Progenitor cell of endocrine pancreas (in vitro differentiated cells): ENCODE measurements at places on chromosomes 5 and 9.
A peak's percentile ranks its signal among the peaks of the same experiment; 100 is the strongest.

DNA sequence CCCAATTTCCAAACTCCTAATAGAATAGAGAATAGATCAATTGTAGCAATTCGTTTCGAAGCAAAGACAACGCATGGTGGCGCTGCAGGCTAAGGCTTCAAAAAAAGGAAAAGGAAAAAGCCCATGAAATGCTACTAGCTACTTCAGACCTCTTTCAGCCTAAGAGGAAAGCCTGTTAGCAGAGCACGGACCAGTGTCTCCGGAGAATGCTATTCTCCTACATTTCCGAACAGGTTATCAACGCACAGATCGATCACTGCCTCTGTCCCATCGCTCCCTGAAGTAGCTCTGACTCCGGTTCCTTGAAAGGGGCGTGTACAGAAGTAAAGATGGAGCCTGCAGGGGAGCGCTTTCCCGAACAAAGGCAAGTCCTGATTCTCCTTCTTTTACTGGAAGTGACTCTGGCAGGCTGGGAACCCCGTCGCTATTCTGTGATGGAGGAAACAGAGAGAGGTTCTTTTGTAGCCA, at the start of gene PCDHB15:
TSS of gene PCDHB15 (plus strand) at position 146 of the 468 bp plus-strand sequence. CDS start at position 330, 184 bp downstream.
- DNase-seq: no peak
- H3K36me3 ChIP-seq: peaks cover 58% of the 10 kb centered on the region
- H3K27ac ChIP-seq: peak within 1 kb of the TSS; percentile 79
- no peaks in the 10 kb centered on the region for H3K27me3 ChIP-seq
- peak within 1 kb of the TSS; percentile 66 for H3K4me3 ChIP-seq

GRCh38 chr5:35884773-35885172, 28.1 kb downstream of the IL7R start:
- H3K36me3 ChIP-seq: no peaks in the 10 kb centered on the region
- H3K27me3 ChIP-seq: no peaks in the 10 kb centered on the region
- H3K4me1 ChIP-seq: no peaks in the 10 kb centered on the region
- no peak overlapping the region for H3K27ac ChIP-seq
- no peak for DNase-seq

DNA sequence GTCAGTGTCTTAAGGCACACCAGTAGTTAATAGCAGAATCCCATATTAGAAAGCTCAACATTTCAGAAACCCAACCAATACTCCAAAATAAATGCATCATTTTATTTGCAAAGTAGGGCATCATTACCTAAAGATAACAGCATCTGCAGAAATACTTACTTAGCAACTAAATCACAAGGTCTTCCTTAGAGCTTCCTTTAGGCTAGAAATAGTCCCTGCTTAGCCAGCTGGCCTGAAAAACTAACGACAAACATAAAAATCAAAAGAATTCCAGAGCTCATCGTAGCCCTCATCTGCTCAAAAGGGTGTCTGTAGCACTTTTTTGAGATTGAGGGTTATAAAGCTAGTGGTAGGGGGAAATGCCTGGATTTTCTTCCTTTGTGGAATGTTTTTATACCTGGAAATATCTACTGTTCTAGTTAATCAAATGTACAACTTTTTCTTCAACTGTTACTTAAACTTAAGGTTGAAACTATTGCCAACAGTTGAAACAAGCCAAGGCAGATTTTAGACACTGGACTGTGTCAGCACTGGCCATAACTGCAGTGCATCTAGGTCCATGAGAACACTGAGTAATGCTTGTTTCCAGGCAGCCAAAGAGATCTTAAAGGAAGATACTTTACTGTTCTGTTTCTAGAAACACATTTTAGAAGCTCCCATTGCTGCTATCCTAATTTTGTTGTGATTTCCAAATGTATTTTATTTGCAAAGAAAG, 129.4 kb upstream of the RASA1 start:
- DNase-seq: no peak
- no peaks in the 10 kb centered on the region for H3K27me3 ChIP-seq
- H3K4me1 ChIP-seq: peaks cover 10% of the 10 kb centered on the region
- no peak overlapping the region for H3K27ac ChIP-seq

- no peak overlapping the region for H3K27ac ChIP-seq
- peaks cover 11% of the 10 kb centered on the region for H3K27me3 ChIP-seq
- H3K36me3 ChIP-seq: no peaks in the 10 kb centered on the region
- no peak overlapping the region for H3K4me3 ChIP-seq
- DNase-seq: no peak
Observed at GRCh38 chr9:133545494-133546286, 11.2 kb downstream of the ADAMTSL2 start.

GRCh38 chr9:38312406-38312805, 80.1 kb upstream of the ALDH1B1 start:
- no peak overlapping the region for H3K27ac ChIP-seq
- no peak for DNase-seq
- H3K27me3 ChIP-seq: peaks cover 50% of the 10 kb centered on the region
- H3K36me3 ChIP-seq: no peaks in the 10 kb centered on the region
- no peaks in the 10 kb centered on the region for H3K4me1 ChIP-seq
- H3K4me3 ChIP-seq: no peak overlapping the region

DNA sequence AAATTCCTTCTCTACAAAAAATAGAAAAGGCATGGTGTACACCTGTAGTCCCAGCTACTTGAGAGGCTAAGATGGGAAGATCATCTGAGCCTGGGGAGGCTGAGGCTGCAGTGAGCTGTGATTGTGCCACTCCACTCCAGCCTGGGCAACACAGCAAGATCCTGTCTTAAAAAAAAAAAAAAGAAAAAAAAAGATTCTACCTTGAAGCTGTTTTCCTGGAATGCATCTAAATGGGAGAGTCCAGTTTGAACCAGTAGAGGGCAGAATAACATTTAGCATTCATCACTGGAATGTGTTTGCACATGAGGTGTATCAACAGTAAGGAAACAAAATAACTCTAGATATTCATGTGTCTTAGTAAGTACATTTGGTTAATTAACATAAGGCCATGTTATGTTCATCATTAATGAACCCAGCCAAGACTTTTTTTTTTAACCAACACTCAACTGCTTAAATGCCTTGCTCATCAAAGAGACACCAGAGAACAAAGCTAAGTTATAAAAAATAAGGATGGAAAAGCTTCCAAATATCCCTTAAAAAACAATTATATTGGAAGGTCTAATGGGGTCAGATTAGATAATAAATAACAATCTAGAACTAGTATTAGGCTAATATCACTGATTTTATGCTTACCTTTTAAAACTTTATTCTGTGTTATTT, 16.1 kb downstream of the IFNE start:
- H3K36me3 ChIP-seq: peaks cover 40% of the 10 kb centered on the region
- no peak overlapping the region for H3K27ac ChIP-seq
- H3K27me3 ChIP-seq: no peaks in the 10 kb centered on the region
- no peak overlapping the region for H3K4me3 ChIP-seq
- peaks cover 2% of the 10 kb centered on the region for H3K4me1 ChIP-seq

- H3K27me3 ChIP-seq: no peaks in the 10 kb centered on the region
- H3K27ac ChIP-seq: no peak overlapping the region
- no peak overlapping the region for H3K4me3 ChIP-seq
- DNase-seq: no peak
- H3K4me1 ChIP-seq: peaks cover 5% of the 10 kb centered on the region
Observed at GRCh38 chr5:43560128-43560527, 3.3 kb upstream of the PAIP1 start.

- peaks cover 6% of the 10 kb centered on the region for H3K36me3 ChIP-seq
- peaks cover 2% of the 10 kb centered on the region for H3K4me1 ChIP-seq
- H3K27ac ChIP-seq: no peak overlapping the region
- DNase-seq: no peak
- H3K27me3 ChIP-seq: no peaks in the 10 kb centered on the region
Observed at GRCh38 chr9:137452006-137452760, 7.0 kb downstream of the NSMF start.

- no peak overlapping the region for H3K4me3 ChIP-seq
- H3K27me3 ChIP-seq: no peaks in the 10 kb centered on the region
- no peak for DNase-seq
Observed at GRCh38 chr5:125467222-125467621, 720.8 kb upstream of the ZNF608 start.

GRCh38 chr5:77182367-77182766, 28.1 kb upstream of the PDE8B start:
- peaks cover 43% of the 10 kb centered on the region for H3K27me3 ChIP-seq
- DNase-seq: no peak
- H3K4me1 ChIP-seq: peaks cover 30% of the 10 kb centered on the region

DNA sequence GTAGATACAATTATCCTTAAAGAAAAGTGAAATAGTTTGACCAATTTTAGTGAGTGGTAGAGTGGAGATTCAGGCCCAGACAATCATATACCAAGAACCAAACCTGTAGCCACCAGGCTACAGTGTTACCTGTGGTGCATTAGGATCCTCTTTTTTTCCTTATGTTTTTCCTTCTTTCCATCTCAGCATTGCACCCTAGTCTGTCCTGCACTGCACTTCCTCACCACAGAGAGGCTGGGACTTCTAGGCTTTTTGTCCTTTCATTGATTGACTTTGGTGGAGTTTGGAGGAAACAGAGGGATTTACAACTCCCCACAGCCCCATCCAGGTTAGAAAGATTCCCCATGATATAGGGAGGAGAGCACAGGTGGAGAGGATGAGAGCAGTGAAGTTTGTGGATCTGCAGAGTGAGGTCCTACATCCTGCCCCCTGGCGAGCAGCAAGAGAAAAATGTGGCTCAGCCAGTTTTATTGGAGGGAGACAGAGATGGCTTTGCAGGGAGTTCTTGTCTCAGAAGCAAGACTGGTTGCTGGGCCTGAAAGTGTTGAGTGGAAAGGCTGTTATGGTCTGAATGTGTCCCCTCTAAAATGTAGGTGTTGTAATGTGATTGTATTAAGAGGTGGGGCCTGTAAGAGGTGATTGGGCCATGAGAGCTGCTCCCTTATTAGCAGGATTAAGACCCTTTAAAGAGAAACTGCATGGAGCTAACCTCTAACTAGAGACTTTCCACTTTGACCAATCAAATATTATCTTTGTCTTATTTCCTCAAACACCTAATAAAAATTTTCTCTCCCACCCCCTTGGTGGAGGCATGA, 36.2 kb downstream of the KIF4B start:
- H3K27ac ChIP-seq: no peak overlapping the region
- peaks cover 12% of the 10 kb centered on the region for H3K4me1 ChIP-seq
- no peak overlapping the region for H3K4me3 ChIP-seq
- DNase-seq: no peak
- no peaks in the 10 kb centered on the region for H3K36me3 ChIP-seq

DNA sequence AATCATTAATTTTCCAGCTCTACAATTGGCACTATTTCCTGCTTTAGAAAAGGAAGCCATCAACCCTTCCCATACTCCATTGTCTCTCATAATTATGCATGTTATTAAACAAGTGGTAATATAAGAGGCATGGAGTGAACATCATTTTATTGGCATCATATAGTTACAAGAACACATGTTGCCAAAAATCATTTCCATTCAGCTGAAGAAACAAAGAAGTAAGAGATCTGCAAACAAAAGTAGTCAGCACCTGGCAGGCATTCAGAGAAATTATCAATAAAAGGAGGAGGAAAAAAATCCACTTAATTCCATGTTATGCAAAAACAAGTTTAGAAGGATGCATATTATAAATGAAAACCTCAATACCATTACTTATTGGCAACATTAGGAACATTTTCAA, 1208.2 kb upstream of the C9orf72 start:
- peaks cover 6% of the 10 kb centered on the region for H3K4me1 ChIP-seq
- no peak overlapping the region for H3K27ac ChIP-seq
- DNase-seq: no peak
- no peaks in the 10 kb centered on the region for H3K36me3 ChIP-seq

DNA sequence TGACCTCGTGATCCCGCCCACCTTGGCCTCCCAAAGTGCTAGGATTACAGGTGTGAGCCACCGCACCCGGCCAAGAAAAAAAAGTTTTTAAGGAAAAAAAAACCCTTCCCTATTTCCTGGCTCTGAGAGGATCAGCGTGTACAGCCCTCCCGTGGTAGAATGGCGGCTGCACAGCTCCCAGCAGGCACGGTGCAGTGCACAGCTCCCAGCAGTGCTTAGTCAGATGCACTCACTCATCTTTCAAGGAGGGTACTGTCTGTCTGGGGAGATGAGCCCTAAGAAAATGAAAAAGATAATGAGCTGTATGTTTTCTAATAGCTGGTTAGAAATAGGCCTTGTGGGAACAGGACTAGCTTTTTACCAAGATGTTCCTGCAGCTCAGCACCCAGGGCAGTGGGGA, 36.7 kb upstream of the SLC2A8 start:
- no peak overlapping the region for H3K4me3 ChIP-seq
- H3K27ac ChIP-seq: no peak overlapping the region
- H3K36me3 ChIP-seq: no peaks in the 10 kb centered on the region
- DNase-seq: no peak
- no peaks in the 10 kb centered on the region for H3K27me3 ChIP-seq
- no peaks in the 10 kb centered on the region for H3K4me1 ChIP-seq

- no peak overlapping the region for H3K27ac ChIP-seq
- H3K36me3 ChIP-seq: peaks cover 9% of the 10 kb centered on the region
- H3K4me1 ChIP-seq: no peaks in the 10 kb centered on the region
Observed at GRCh38 chr9:91234523-91234922, 127.2 kb downstream of the AUH start.

GRCh38 chr5:52925001-52925400, 64.2 kb upstream of the ITGA2 start:
- peaks cover 1% of the 10 kb centered on the region for H3K36me3 ChIP-seq
- H3K27ac ChIP-seq: no peak overlapping the region
- no peak for DNase-seq
- H3K4me1 ChIP-seq: no peaks in the 10 kb centered on the region

- peaks cover 3% of the 10 kb centered on the region for H3K4me1 ChIP-seq
- no peak overlapping the region for H3K27ac ChIP-seq
- no peaks in the 10 kb centered on the region for H3K36me3 ChIP-seq
- no peak for DNase-seq
- no peak overlapping the region for H3K4me3 ChIP-seq
Observed at GRCh38 chr9:32884482-32884881, 101.1 kb downstream of the TMEM215 start.

DNA sequence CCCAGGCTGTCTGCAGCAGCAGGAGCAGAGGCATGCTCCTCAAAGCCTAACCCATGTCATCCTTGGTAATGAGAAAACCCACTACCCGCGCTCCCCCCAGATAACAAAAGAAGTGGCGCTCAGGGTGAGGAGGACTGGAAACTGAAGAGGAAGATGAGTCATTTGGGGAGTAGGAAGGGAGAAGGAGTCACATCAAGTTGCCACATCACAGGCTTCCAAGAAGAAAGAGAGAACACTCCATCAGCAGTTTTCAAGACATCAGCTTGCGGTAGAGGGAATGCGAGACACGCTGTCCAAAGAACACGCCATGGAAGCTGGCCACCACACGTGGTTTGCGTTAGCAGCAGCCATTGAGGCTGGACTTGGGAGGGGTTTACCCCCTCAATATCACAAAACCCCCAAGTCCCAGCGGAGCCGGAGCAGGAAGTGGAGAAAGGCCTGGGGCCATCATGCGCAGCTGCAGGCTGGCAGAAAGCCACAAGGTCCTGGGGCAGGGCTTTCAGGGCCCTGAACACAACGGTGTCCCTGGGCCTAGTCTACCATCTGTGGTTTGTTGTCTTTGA, 41.5 kb downstream of the SH3PXD2B start:
- peaks cover 6% of the 10 kb centered on the region for H3K4me1 ChIP-seq
- DNase-seq: no peak
- H3K27ac ChIP-seq: no peak overlapping the region
- no peak overlapping the region for H3K4me3 ChIP-seq

GRCh38 chr9:109743696-109744095, 36.3 kb upstream of the PALM2AKAP2 start:
- peaks cover 14% of the 10 kb centered on the region for H3K27me3 ChIP-seq
- no peak overlapping the region for H3K4me3 ChIP-seq
